ENCODE measurements at places on chromosomes 7 and 10.
A peak's percentile ranks its signal among the peaks of the same experiment; 100 is the strongest.

DNA sequence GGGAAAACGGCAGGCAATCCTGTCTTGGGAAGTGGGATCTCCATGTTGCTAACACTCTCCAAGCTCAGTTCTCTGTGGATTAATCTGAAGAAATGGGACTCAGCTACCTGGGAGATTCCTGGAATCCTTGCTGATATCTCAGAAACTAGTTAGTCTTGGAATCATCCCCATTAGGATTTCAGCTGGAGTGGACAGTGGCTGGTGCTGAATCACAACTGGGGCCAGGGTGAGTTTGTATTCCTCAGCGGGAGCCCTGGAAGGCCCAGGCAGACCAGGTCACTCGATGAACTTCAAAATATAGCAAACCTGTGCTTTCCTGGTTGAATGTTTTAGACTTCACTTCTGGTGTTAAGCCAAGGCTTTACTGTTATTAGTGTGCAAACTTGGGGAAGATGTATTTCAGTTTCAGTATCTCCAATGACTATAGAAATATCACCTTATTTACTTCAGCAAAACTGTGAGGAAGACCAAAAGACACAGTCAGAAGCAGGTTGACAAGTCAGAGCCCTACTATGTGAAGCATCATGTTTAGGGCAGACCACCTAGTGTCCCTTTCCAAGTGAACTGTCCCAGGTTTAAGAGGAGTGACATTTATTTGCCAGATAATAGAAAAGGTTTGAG is 126.1 kb downstream of the AOAH start:
- no peak for DNase-seq

DNA sequence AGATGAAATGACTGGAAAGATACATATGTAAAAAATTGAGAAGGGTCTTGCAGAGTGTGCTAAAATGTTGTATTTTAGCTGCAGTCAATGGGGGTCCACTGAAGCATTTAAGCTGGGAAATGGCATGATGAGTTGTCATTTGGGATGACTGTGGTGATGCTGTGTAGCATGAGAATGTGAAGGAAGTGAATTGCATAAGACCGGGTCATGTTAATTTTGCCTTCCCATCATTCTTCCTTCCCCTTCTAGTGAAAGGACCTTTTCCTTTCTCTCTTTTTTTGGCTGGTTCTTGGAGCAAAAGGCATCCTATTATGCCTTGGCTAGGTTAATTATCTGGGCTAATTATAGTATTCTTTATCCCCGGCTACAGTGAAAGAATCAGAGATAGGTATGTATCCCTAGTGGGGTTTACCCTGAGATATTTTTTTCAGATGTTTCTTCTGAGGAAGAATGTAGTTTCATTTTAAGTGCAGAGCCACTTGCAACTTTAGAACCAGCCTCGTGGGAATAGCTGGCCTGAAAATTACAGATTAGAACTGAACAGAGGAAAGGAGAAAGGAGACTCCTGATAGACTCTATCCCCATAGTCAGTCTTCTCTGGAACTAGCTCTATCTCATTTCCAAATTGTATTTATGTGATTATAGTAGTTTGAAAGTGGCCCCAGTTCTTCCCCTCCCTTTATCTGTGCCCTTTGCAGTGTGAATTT is 93.6 kb downstream of the HGF start:
- no peak for DNase-seq

GRCh38 chr7:130593033-130593432 is 75.5 kb downstream of the COPG2 start:
- no peak for DNase-seq

GRCh38 chr10:55474258-55474657 is 673.2 kb upstream of the PCDH15 start:
- no peak for DNase-seq

DNA sequence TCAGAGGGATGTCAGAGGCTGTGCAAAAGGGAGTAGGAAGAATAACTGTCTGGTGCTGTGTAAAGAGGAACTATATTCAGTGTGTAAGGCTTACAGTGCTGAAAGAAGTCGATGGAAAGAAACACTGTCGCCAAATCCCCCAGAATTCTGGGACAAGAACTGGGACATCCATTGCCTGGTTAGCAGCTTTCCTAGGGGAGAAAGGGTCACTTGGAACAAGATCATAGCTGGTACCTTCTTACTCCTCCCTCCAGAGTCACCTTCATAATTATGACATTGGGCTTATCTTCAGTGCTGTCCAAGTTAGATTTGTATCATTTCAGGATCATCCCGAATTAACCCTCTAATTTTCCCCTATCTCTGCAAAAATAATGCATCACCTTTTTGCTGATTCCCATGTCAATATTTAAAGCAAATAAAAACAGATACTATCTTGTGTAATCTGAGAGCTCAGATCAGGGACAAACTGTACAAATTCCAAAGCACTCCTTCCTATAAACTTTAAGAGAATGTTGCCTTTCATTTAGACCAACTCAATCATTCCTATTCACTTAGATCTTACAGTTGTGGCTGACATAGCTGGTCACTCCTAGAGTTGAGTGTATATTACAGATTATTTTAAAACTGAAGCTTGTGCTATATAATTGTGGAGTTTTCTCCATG is 96.5 kb downstream of the DNAH11 start:
- DNase-seq = no peak

GRCh38 chr10:95324436-95325268 is 33.8 kb upstream of the PDLIM1 start:
- DNase-seq = no peak

GRCh38 chr7:113796557-113796956 is 122.3 kb downstream of the PPP1R3A start:
- no peak for DNase-seq

DNA sequence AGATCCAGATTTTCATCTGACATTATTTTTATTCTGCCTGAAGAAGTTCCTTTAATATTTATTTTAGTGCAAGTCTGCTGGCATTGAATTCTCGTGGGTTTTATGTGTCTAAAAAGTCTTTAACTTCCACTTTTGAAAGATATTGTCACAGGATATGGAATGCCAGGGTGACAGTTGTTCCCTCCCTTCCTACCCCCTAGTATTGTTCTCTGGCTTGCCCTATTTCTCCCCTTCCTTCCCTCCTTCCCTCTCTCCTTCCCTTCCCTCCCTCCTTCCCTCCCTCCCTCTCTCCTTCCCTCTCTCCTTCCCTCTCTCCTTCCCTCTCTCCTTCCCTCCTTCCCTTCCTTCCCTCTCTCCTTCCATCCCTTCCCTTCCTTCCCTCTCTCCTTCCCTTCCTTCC is 14.9 kb downstream of the OLAH start:
- no peak for DNase-seq

- no peak for DNase-seq
Measured at GRCh38 chr10:14389981-14390590, 59.4 kb upstream of the FRMD4A start.

- DNase-seq = no peak
Measured at GRCh38 chr10:4260483-4261124, 475.6 kb upstream of the KLF6 start.

DNA sequence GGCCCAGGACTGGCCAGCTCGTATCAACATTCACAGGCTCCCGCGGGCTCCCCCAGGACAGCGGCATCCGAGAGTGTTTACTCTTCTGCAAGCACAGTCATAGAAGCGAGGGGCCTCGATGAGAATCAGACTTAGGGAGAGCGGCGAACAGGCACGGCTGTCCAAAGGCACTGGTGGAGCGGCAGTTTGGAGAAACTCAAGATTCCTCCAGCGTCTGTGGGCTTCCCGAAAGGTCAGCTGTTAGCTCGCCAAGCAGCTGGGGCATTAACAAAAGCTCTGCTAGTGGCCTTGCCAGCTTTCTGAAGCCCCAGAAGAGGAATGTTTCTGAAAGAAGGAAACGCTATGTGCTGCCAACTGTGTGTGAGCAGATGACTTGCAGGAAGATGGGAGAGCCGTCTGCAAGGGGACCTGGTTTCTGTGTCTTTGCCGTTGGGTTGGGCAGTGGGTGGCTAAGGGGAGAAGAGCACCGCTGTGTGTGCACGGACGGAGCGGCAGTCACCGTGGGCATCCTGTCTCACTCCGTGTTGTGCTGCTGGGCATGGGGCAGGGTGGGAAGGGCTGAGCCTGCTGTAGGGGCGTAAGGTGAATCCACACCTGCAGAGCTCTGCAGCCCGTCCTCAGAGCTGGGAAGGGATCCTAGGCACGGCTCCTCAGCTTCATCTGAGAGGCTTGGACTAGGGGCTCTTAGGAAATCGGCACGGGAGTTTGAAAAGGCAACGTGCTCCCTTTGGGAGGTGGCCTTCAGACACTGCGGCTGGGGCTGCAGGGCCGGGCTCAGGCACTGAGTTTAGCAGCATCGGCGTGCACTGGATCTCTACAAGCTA is 42.1 kb downstream of the AMZ1 start:
- no peak for DNase-seq

GRCh38 chr10:77763453-77764430 is 126.1 kb upstream of the KCNMA1 start:
- no peak for DNase-seq

- no peak for DNase-seq
Measured at GRCh38 chr7:110943701-110944345, 147.1 kb upstream of the LRRN3 start.

- DNase-seq = no peak
Measured at GRCh38 chr10:21702633-21703111, 168.6 kb downstream of the MLLT10 start.

DNA sequence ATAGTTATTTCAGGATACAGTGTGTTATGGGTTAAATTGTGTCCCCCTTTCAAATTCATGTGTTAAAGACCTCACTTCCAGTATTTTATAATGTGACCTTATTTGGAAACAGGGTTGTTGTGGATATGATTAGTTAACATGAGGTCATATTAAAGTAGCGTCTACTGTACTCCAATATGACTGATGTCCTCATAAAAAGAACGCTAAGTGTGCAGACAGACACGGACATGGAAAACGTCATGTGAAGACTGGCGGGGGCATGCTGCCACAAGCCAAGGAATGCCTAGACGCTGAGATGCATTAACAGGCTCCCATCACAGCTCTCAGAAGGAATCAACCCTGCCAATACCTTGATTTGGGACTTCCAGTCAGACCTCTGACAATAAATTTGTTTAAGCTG is 1.5 kb upstream of the WDR37 start:
- no peak for DNase-seq

DNA sequence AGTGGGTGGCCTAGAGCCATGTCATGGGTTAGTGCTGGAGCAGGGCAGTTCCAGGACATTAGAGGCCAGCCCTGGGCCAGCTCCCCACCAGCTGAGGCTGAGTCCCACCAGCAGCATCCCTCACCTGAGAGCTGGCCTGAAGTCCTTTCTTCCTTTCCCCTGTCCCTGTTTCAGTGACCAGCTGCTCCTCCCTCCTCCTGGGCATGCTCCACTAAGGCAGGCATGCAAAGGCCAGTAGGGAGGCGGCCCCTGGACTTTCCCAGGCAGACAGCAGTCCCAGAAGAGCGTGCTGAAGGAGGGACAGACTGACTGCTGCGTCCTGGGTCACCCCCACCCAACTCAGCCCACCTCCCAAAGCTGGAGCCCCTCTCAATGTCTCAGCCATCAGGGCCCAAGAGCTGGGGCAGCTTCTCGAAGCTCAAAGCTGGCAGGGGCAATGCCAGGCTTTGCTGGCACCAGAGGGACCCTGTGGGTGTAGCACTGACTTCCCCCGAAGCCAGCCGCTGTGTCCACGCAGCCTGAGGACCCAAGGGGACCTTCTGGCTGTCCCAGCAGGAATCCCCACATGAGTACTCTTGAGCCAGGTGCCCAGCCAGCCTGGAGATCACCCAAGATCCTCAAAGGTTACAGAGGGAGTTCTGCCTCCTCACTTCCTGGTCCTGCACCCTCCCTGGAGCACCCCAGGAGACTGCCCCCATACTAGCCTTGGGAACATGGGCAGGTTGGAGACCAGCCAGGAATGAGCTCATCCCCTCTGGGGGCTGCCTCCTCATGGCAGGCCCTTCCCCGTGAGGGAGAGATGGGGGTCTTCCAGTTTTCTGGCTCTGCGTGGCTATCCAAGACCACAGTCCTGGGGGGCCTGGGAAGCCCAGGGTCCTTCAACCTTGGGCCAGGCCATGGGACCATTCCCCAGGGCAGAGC is 35.2 kb upstream of the RET start:
- no peak for DNase-seq

DNA sequence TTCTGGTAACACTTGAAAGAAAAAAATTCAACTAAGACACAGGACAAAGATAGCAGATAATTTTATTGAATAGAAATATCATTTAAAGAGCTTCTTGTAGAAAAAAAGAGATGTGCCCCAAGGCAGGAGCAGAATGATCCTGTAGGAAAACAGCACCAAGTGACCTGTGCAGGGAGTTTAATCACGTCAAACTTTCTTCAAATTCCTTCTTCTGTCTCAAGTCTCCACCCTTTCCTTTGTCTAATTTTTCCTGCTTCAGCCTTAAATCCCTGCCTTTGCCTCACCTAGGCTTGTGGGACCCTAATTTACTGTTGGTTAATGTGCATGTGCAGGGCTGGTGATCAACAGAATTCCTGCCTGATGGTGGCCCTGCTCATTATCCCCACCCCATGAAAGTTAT is 481.4 kb downstream of the IPMK start:
- no peak for DNase-seq

DNA sequence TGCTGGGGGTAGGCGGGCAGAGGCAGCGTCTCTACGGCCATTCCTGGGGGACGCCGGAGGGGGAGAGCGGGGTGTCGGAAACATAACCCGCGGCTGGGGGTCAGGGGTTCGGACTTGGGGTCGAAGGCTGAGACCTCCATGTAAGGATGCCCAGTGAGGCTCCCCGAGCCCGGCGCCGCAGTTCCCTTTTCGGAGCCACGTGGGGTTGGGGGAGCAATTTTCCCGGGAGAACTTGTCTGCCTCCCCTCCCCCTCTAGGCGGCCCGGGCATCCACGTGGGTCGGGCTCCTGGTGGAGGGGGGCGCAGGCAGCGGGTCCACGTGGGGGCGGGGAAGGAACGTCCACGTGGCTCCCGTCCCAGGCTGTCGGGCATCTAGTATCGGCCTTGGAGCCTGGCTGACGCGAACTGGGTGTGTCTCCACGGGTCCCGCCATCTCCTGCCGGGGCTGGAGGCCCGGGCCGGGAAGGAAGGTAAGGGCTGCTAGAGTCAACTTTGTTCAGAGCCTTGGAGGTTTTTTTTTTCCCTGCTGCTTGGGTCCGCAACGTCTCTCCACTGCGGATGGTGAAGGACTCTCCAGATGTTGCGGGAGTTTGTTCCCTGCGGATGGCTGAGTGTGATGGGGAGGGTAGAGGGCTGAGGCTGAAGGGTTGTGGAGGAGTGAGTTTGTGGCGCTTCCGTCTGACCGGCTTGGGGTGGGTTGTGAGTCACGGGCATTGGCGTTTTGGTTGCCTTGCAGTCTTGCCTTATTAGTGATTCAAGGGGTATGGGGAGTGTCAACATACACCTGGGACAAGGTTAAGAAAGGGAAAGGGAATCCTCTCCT is 744 bp downstream of the PPRC1 start:
- DNase-seq = peak; percentile 60

GRCh38 chr7:150716368-150716767 is at the start of gene GIMAP1:
TSS of gene GIMAP1 (plus strand) at chr7:150716613. CDS start at chr7:150719048, 2,435 bp downstream.
- no peak for DNase-seq

DNA sequence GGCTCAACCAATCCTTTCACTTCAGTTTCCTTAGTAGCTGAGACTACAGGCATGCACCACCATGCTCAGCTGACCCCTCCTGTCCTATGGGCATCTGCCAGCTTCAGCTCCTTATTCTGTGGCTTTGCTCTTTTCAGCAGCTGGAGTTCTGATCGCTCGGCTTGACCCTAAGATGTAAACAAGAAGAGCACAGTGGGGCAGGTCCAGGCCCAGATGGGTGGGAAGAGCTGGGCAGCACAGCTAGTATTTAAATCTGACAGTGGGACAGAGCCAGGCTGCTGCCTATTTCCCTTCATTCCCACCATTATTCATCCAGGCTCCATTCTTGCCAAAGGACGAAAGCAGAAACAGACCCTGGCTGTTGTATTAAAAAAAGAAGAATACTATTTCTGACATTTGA is 494.9 kb upstream of the PODXL start:
- DNase-seq = no peak
